Stimulated activated CD4-positive, alpha-beta T cell treated with anti-CD3 and anti-CD28 coated beads, Interleukin-15, amount 100 ng/mL, for 24 hours (primary cell): ENCODE measurements at places on chromosomes 13 and 19.

- DNase-seq, result no peak
These were observed 10.6 kb downstream of the CCDC97 start for GRCh38 chr19:41320568-41320967.

GRCh38 chr19:46431824-46432223 lies 3.1 kb upstream of the PNMA8C start:
- DNase-seq, result no peak

DNA sequence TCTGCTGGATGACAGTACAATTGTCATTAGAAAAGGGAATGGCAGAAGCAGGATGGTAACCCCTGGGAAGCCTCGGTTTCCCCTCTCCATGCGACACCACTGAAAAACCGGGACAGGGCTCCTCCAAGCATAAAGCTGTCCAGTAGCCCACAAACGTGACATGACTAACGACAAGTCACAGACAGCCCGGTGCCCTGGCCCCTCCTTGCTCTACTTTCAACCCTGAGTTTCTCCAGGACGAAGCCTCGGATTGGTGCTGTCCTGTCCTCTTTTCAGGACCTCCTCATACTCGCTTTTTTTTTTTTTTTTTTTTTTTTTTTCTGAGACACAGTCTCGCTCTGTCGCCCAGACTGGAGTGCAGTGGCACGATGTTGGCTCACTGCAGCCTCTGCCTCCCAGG lies 16.3 kb downstream of the DPP9 start:
- DNase-seq, result no peak

DNA sequence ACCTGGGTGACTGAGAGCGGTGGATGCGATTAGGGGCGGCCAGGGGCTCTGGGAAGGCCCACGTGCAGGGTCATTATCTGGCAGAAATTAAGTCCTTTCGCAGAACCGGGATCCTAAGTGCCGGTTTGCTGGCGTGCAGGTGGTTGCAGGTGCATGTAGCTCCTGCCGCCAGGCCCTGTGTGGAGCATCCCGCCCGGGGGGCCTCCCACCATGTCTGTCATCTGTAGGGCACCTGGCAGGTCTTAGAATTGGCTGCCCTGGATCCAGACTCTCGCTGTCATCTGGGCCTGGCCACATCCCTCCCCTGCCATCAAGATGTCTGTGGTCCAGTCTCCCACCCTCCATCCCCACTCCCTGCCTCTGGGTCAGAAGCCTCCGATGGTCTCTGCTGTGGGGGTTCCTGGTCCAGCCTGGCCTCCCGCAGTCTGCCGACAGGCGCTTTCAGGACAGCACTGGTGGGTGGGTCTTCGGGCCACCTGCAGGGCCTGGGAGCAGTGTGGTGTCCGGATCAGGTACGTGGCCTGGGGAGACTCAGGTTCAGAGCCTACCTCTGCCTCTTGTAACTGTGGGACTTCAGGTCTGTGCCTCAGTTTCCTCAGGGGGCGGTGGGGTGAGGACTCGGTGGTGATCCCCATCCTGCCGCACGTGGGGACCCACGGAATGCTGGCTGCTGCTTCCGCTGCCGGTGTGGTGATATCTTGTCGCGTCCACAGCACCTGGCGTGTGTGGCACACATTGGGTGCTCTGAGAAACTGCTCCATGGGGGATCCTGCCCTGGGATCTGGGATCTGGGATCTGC lies 5.4 kb downstream of the GNA11 start:
- no peak for DNase-seq

GRCh38 chr13:97185751-97186150 lies 36.4 kb upstream of the MBNL2 start:
- DNase-seq, result no peak

DNA sequence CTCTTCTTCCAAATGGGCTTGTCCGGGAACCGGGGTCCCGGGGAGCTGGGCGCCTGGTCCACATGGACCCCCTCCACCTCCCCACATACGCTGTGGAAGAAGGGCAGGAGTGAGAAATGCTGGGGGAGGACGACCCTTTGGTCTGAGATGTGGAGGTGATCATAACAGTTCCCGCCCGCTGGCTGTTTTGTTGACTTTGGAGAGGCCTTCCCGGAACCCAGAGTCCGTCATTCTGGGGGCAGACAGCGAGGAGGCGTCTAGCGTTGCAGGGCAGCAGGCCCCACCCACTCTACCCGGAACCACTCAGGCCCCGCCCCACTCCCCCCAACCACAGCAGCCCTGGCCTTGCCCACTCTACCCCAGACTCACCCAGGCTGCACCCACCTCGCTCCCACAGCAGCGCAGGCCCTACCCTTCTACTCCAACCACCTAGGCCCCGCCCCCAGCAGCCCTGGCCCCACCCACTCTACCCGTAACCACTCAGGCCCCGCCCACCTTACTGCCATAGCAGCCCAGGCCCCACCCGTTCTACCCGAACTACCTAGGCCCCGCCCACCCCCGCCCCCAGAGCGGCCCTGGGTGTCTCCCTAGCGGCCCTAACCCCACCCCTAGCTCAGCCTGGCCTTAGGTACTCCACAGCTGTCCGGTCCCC lies 7.1 kb downstream of the GPR108 start:
- peak; percentile 72 for DNase-seq

DNA sequence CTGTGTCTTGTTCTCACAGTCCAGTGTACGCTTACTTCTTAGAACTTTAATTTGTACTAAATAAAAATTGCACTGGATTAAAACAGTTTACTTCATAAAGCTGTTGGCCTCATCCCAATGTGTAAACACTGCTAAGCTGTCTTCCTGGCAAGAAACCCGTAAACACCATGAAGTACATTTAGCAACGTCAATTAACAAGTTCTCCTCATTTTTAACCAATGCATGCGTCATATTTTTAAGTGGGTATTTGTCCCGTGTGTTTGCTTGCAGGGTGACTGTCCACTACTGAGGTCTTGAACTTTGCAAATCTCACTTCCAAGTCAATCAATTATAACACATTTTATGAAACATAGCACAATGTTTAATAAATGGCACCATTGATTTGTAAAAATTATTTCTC lies 28.2 kb downstream of the LAIR2 start:
- DNase-seq, result no peak
